ENCODE measurements at places on chromosomes 5 and 9. TPM values are rescaled to one million over a fixed set of nuclear protein-coding genes. Genes with fewer than 3 reads are reported as not detected.

GDF9 gene
- 0.30 TPM for polyA plus RNA-seq

PCDHA9 gene
- polyA plus RNA-seq: not detected

PCDHA12 gene
- polyA plus RNA-seq: not detected

- no peak for DNase-seq
Observed at GRCh38 chr5:33310451-33310850, 130.3 kb upstream of the TARS1 start.

DNA sequence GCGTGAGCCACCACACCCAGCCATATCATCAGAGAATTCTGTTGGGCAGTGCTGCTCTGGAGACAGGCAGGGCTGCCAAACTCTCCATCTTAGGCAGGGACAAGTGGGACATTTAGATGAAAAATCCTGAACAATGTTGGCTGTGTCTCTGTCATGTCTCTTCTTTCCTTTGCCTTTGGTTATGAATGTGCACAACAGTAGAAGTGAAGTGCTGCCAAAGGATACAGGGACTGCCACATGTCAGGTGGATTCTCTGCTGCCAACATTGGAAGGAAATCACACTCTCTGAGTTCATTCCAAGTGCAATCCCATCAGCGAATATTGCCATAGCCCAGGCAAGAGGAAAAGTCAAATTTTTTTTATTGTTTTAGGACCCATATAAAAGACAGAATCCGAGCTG, 348.8 kb downstream of the TRPM3 start:
- DNase-seq: no peak

GRCh38 chr5:162852134-162852533, 585.3 kb upstream of the CCNG1 start:
- no peak for DNase-seq

DNA sequence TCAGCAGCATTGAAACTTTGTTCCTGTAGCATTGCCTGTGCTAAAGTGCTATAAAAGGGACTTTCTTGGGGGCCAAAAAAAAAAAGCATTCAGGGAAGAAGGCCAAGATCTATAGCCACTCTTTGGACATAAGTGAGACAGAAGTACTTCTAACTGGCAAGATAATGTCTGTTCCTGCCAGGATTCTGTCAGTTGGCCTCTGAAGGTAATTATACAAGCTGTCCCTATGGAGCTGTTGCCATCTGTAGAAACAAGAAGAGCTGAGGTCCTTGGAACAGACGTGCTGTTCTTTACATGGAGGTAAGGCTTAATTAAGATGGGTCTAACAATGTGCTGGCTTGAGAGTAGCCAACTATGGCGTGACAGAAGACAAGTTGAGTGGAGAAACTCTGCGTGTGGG, 9.7 kb downstream of the KIF20A start:
- DNase-seq: no peak

DNA sequence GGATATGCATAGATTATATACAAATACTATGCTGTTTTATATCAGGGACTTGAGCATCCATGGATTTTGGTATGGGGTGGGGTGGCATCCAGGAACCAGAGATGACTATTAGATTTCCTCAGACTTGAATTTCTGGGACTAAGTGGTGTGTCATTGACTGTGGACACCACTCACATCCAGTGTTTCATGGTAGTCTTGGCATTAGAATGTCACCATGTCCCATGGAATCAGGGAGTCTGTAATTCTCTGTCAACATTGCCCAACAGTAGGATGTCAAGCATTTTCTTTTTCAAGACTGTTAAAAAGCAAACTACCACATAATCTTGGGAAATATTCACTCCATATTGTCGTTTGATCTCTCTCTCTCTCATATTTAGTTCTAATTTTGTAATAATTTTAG, 13.1 kb downstream of the ISOC1 start:
- DNase-seq: no peak
